AG10803 (cell line): ENCODE measurements at places on chromosomes 2 and 18.

DNA sequence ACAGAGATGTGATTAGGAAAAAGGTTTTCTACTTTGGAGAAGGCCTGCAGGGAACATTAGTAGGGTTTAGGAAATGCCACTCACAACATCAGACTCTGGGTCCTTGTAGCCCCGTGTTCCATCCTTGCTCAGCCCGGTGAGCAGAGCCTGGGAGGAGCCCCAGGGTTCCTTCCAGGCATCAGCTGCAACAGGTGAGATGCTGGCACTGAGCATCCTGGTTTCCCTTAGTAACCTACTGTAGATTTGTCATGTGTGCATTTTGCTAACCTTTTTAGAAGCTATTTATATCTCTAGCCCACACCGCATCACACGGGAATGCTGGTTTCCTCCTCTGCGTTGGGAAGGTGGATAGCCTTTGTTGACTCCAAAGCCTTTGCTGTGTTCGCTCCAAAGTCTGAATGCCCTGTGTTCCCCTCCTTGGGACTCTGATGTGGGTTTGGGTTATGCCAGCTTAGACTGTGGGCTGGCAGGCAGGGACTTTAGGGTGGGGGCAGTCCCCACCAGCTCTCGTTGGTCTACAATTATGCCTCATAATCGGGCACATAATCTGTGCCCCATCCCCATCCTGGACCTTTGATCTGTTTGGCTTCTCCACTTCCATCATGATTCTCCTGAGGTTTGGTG, 69.3 kb downstream of the TMEM247 start:
- DNase-seq: no peak

DNA sequence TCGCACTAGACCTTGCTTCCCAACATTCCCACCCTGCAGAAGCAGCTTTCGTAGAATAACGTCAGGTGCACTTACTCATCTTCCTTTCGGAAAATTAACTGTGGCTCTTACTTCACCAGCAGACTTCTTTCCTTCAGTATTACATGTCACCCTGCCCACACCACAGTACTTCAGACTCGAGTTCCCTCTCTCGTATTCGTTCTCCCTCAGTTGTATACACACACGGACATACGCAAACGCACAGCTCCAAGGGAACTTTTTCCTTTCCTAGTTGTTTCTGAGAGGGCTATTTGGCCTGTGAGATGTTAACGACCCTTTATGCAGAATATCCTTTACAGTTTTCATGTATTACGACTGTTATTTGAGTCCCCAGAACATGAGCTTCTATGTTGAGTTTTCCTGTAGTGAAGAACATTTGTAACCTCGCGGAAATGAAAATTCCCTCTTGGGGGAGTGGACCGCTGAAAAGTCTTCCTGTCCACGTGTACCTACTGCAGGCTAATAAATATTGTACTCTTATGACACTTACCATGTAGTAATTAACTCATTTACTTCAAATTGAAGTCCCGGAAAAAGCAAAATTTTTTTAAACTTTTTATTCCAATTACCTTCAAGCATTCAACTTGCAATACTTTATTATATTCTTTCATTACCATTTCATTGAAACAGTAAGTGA, 908 bp downstream of the ERLEC1 start:
- DNase-seq: peak; percentile 15

DNA sequence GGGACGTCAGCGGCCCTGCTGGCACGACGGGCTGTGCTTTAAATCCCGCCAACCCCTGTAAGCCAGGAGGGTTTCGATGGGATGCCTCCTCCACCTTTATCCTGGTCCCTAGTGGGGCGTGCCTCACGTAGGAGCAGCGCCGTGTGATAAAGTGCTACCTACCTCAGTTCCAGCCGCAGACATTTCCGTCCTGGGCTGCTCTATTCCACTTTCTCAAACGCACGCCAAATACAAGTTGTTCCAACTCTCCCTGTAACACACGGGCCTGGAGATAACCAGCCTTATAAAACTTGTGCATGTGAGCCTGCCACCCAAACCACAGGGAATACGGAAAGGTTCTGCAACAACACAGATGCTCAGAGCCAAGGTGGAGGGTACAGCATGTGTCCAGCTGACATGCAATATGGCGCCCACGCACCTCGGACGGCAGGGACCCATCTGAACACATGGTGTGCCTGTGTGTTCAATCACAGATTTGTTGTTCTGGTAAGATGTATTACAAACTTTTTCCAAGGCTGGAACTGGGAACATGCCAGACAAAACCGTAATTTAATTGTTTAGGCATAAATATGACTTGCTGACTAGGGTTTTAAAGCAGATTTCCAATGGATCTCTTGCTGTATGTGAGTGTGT, 47.7 kb downstream of the ZNF516 start:
- DNase-seq: peak; percentile 74

DNA sequence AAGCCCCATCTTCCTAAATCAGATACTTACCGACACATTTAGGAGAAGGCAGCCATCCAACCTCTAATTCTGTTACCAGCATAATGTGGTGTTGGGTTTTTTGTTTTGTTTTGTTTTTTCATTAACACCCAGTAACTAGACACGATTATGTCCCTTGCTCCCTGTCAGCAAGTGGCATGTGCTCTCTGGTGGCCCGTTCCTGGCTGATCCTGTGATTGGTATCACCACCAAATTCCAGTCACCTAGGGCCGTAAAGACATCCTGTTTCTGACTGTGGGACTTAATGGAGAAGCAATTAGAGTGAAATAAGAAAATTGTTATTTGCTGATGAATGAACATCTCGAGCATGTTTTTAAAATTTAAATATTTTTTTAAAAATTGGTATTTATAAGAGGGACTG, 5.9 kb upstream of the DLX1 start:
- DNase-seq: no peak

DNA sequence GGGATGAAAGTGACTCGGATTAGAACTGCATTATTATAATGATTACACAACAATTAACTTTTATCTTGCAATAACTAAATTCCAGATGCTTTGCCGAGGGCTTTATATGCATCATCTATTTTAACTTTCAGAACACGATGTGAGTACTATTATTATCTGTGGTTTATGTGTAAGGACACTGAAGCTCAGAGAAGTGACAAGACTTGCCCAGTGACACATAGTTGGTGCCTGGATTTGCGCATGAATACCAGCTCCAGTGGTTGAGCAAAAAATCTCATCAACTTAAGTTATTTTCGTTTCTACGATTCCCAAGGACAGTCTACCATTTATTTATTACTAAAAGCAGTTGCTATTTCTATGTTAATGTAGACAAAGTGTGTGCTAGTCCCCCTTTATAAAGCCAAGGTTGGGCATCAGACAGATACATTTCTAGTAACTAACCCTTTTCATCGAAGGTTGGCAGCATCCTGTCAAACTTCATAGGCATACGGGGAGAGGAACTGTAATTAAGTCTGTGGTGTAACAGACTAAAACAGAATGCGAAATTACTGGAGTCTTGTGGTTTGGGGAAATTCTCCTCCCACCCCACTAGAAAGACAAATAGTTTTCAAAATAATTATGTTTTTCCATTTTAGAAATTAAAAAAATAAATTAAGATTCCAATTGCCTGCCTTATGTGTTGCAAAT, 73.2 kb upstream of the BOD1L2 start:
- DNase-seq: no peak

GRCh38 chr2:241083091-241083415, 19.0 kb downstream of the MTERF4 start:
- DNase-seq: no peak

- DNase-seq: no peak
Observed at GRCh38 chr2:128640166-128640844, 321.6 kb upstream of the HS6ST1 start.

- DNase-seq: no peak
Observed at GRCh38 chr2:103249462-103249861, 487.6 kb downstream of the TMEM182 start.

DNA sequence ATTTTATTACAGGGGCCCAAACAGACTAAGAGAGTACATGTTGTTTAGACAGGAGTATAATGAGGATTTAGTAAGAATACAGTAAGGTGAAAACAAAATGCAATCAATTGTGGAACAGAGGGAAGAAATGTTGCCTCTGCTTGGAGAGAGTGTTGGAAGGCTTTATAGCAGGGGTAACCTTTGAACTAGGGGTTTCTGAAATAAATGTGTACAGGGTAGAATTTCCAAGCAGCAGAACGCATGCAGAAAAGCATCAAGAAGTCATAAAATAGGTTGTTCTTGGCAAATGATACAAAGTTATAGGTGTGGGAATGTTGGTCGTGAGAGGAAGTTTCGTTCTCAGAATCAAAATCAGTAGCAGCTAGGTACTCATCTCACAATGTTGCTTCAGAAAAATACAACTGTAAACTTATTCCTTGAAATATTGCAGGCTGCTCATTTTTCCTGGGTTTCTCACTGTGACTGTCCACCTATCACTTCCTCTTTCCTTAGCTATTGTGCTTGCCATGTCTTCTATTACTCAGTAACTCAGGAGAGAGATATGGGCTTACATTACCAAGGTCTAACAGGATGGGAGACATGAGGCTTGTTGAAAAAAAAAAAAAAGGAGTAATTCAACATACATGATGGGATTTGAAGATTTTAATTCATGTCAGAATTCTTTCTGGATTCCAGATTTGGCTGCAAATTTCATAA, 17.1 kb upstream of the HNMT start:
- no peak for DNase-seq

- DNase-seq: no peak
Observed at GRCh38 chr18:8762968-8763367, 57.6 kb downstream of the MTCL1 start.

GRCh38 chr2:144011098-144011497, 508.8 kb downstream of the ZEB2 start:
- no peak for DNase-seq

DNA sequence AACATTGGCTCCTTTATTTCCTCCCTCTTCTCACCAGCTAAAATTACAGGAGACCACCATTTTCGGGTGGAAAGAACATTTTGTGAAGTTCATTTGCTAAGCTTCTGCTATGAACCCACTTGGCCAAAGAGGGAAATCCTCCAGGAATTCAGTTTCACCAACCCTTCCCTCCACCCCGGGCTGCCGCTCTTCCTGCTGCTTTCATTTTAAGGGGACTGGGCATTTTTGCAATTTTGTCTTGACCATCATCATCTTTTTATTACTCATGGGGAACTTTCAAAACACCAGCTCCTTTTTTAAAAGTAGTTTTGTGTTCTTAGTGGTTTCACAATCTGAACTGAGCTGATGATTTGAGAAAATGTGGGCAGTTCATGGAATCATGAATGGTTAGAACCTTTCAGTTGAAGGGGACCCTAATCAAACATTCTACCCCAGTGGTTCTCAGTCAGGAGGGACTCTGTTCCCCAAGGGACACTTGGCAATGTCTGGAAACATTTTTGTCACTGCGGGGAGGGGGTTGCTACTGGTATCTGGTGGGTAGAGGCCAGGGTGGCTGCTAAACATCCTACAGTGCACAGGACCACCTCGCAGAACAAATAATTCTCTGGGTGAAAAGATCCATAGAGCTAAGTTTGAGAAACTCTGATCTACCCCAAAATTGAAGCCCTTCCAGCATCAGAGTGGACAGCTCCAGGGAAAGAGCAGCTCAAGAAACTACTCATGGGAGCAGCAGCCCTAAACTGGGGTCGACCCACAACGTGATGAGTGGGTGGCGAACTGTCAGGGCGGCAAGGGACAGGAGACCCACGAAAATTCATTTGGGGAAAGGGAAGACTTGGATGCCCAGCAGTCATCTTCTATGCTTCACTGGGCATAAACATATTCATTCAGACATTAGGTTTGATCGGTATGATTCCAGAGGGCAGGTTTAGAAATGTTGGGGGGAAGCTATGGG, 92.9 kb downstream of the ACKR3 start:
- DNase-seq: peak; percentile 80

- DNase-seq: no peak
Observed at GRCh38 chr2:29242621-29243375, 127.6 kb downstream of the CLIP4 start.

DNA sequence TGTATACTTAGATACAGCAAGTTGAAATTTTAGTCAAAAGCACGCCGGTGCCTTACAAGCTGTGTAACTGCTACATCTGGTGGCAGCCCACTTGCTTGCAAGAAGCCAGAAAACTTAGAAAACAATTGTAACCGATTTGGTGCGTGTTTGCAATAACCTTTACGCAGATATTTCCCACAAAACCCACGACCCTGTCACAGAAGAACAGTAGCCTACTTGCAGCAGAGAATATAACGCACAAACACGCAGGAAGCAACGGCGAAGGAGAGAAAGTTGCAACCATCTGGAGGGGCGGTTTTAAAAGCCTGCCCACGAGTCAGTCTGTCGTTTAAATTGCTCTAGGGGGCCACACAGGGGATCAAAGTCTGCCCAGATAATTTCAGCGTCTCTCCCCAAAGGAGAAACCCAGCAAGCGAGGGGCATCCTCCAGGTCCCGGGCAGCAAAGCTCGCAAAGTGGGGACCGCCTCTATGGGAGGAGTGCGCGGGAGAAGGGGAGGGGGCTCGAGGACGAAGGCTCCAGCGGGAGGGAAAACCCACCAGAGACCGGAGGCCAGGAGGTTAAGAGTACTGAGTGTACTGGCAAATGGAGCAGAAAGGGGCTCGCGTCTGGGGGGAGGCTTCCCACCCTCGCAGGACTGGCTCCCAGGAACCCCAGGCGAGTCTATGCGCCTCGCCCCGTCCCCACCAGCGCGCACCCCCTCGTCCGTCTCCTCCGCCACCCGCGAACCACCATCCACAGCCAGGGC, 1.1 kb downstream of the TLK1 start:
- peak; percentile 76 for DNase-seq

DNA sequence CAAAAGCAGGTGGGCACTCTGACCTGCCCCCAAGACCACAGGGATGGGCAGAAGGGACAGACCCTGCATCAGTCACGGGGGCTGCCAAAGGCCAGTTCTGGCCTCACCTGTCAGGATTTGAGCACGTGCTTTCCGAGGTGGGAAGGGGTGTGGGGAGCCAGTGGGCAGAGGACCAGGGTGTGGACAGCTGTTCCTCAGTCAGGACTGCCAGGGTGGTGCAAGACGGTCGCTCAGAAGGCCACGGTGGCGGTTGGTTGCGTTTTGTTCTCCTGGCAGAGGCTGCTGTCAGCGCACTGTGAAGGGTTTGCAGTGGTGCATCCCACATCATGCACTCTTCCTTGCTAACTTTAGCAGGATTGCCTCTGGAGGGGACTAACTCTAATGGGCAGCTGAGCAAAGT, 665.3 kb upstream of the RAB6C start:
- DNase-seq: no peak

DNA sequence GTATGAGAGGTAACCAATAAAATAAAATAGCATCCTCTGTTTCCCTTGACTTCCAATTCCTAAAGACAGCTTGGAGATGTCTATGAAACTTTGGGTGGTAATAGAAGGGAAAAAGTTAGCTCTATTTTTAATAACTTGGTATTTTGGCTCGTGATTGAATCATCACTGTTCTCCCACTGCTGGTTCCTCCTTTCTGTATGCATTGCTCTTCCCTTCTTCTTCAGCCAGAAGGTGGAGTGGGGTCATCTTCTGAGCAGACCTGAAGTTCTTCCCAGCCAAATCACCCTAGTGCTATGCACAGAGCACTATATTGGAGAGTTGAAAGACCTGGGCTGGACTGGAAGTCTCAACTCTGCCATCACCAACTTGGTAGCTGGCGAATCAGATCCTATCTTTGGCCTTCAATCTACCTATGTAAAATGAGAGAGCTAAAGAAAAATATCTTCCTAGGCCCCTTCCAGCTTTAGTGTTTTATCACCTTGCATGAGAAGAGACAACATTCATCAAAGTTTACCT, 54.1 kb downstream of the CPO start:
- no peak for DNase-seq
